ENCODE measurements at places on chromosomes 4 and X.

GRCh38 chr4:88533088-88533790, 9.7 kb upstream of the PYURF start:
- DNase-seq, result no peak

- no peak for DNase-seq
These were observed 197.1 kb upstream of the MAGEB18 start for GRCh38 chrX:25941087-25941486.

DNA sequence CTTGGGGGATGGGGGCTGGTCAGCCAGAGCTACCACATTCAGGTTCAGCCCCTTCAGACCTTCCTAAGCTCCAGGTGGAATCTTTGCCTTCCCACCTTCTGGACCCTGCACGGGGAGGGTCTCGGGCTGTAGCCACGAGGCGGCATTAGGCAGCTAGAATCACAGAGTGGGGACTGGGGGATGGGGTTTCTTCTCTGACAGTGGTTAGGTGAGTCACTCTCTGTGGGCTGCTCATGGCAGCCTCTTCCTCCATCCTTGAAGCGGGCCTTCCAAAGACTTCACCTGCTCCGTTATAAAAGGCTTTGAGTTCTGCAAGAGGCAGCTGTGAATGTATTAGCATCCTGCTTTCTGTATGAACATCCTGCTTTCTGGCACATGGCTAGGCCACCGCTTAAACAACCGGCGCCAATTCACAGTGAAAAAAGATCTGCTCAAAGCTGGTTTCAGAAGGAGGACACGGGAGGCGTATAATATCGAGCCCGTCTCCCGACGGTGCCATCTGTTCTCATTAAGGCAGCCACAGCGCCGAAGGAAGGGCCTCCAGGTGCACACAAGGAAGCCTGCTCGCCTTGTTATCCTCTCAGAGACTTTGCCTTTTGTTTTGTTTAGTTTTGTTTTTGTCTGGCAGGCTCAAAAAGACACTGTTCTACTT, 74.3 kb upstream of the IGFBP7 start:
- DNase-seq, result no peak

GRCh38 chrX:146881521-146881920, 67.0 kb upstream of the CXorf51A start:
- no peak for DNase-seq

DNA sequence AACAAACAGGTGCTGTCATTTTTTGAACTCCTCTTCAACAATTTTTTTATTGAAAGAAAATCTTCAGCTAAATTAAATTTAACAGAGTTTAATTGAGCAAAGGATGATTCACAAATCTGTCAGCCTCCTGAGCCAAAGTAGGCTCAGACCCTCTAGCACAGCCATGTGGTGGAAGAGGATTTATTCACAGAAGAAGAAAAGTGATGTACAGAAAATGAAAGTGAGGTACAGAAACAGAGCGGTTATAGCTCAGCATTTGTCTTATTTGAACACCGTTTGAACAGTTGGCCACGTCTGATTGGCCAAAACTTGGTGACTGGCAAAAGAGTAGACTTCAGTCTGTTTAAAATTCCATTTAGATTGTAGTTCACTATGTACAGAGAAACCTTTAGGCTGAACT, 217.3 kb downstream of the SPANXN1 start:
- DNase-seq, result no peak

GRCh38 chrX:150506486-150506885, 61.9 kb upstream of the MTM1 start:
- no peak for DNase-seq

GRCh38 chr4:67885762-67886161, 2.0 kb upstream of the TMPRSS11D start:
- no peak for DNase-seq

DNA sequence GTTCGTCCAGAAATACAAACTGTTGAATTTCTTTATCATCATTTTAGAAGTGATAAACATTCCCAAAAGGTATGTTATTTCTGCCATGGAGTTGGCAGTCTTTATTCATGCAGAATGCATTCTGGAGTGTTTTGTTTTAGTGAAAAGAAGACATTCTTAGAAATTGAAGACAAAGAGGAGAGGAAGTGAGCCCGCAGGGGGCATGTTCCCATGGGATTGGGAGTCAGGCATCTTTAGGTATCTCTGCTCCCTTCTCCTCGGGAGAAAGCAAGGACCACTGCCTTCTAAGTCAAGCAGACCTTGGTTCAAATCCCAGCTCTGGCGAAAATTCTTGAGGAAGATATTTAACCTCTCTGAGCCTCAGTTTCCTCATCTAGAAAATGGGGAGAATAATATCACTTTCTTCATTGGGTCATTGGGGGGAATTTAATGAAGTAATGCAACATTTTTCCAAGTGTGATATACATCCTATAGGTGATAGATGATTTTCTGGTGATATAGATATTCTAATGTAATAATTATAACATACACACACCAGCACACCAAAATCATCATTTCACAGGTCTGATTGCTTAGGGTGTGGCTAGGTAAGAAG, 26.5 kb upstream of the CHRNA9 start:
- DNase-seq, result no peak

- DNase-seq, result no peak
These were observed 97.9 kb upstream of the CCDC160 start for GRCh38 chrX:134139090-134139489.

- no peak for DNase-seq
These were observed 139.1 kb downstream of the KLHL13 start for GRCh38 chrX:117977526-117977925.
